Liver (tissue), 10 donors: ENCODE measurements at places on chromosomes 12 and 14.

GRCh38 chr12:81080431-81080983 lies 2.6 kb downstream of the ACSS3 start:
- DNase-seq = no peak

GRCh38 chr12:62516927-62517326 lies 50.3 kb downstream of the MON2 start:
- DNase-seq = no peak

DNA sequence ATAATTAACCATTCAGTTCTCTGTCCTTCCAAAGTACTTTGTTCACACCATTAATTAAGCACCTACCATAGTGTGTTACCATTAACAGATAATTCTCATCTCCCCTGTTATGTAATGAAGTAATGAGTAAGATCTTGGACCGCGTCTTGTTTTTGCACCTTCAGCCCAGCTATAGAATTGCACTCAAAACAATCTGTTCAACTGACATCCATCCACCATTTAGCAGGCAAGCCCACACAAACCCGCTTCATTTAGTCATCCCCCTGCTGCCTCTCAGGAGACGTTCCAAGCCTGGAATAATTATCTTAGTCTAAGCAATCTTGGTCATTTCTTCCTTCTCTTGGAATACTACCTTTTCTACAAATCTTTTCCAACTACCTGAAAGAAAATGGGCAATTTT lies 74.4 kb downstream of the DUSP16 start:
- no peak for DNase-seq

DNA sequence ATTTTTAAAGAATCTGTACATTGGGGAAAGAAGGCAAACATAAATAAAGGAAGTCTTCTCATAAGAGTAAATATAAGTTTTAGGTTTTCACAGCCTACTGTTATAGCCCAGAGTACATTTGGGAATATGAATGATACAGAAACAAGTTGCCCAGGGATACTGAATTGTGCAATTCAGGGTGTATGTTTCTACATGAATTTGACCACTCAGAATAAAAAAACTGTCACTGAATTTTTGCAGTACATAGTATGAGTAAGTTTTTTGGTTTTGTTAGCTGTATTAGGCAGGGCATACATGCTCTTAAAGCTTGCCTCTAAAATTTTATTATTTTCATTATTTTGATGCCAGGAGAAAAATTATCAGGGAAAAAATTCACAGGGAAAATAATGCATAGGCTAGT lies 6.6 kb upstream of the PCNX4 start:
- no peak for DNase-seq

DNA sequence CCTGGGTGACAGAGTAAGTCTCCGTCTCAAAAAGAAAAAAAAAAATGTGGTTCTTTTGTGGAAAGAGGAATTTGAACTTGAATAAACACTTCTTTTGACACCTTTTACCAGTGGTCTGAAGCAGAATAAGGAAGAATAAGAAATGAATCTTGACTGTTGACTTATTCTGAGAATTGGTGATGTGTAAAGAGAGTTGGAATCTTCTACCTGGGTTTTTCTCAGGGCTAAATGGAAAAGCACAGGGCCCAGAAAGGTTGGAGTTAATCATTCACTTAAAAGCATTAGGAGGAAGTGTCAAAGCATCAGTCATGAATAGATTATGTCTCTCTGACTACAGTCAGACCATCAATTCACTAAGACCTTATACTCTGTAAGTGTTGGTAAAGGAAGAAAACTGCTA lies 13.9 kb downstream of the PNMA1 start:
- DNase-seq = no peak

GRCh38 chr14:51283402-51284085 lies 43.5 kb downstream of the TMX1 start:
- DNase-seq = no peak

DNA sequence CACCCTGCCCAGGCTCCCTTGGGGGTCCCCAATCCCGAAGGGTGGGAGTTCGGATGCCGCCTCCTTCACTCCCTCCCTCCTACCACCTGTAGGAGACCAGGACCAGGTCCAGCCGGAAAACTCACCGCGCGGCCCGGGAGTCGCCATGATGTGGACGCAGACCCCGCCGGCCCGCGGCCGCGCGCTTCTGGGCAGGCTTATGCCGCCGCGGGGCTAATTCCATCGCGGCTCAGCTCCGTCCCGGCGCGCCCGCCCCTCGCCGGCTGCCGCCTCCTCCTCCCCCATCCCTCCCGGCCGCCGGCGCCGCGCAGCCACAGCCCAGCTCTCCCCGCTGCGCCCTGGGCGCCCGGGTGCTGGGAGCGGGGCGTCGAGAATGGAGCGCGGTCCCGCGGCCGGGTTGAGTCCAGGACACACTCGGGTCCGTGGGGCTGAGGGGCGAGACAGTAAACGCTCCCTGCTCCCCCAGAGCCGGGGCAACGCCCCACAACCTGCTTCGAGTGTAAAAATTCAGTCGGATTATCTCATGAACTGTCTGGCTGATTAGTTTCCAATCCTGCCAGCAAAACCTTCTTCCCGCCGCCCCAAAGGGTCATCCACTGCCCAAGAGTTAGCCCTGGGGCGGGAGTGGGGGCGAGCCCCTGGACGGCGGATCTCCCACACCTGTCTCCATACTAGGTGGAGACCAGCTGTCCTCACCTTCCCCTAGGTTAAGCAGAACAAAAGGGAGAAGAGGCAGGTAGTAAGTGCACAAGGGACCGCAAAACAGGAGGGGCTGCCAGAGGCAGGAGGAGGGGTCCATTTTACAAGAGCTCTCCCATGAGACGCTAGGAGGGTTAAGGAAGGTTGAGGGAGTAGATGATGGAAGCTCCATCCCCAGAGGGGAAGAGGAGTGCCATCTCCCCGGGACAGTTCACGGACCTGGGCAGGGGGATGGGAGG lies at the start of gene ANO2:
TSS of gene ANO2 (minus strand) at position 189 of the 938 bp plus-strand sequence. CDS start at position 147, 42 bp downstream.
- DNase-seq = no peak

- DNase-seq = no peak
These were observed 8.5 kb upstream of the SLC6A13 start for GRCh38 chr12:271161-271560.

DNA sequence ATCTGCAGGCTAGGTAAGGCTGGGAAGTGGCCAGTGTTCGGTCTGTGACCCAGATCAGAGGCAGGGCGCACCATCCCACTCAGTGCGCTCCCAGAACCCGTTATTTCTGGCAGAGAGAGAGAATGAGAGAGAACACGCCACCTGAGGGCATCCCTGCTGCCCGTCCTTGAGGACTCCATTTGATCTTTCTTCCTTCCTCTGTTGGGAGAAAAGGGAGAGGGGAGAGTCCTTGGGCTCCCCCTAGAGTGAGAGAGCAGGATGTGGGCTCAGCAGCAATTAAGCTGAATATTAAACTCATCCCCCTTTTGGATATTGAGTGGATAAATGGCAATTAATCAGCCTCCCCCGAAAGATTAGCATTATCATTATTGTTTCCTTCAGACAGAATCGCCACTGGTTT lies 70.6 kb downstream of the IFT43 start:
- DNase-seq = no peak

- no peak for DNase-seq
These were observed 319.5 kb downstream of the PAWR start for GRCh38 chr12:79371226-79371625.

DNA sequence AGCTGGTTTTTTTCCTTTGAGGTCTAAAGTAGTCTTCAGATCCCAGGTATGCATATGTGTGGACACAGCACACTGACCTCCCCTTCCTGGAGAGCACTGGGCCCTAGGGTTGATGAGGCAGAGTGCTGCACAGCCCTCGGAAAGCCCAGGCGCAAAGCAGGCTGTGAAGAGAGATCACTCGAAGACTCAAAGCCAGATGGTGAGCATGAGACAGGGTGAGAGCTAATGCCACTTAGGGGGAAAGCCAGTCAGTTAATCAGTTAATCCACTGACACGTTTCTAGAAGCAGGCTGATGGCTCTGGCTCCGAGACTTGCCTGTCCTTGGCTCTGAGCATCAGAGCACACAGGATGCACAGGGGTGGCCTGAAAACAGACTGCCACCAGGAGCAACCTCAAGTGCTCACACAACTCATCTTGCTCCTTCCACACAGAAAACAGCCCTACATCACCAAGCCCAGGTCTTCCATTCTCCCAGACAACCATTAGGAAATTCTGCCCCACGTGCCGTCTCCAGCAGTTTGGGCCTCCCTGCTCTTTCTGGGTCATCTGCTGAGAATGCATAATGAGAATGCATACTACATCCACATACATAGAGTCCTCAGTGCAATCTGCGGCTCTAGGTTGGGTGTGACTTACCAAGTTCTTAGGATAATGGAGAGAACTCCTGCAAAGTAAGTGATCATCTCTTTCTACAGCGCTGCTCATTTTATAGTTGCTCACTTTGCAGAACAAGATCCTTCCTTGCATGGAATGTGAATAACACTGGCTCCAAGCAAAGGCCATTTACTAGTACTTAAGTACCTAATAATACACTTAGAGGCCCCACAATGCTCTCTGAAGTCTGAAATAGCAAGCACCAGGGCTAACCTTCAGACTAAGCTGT lies 12.0 kb downstream of the AQP6 start:
- no peak for DNase-seq

DNA sequence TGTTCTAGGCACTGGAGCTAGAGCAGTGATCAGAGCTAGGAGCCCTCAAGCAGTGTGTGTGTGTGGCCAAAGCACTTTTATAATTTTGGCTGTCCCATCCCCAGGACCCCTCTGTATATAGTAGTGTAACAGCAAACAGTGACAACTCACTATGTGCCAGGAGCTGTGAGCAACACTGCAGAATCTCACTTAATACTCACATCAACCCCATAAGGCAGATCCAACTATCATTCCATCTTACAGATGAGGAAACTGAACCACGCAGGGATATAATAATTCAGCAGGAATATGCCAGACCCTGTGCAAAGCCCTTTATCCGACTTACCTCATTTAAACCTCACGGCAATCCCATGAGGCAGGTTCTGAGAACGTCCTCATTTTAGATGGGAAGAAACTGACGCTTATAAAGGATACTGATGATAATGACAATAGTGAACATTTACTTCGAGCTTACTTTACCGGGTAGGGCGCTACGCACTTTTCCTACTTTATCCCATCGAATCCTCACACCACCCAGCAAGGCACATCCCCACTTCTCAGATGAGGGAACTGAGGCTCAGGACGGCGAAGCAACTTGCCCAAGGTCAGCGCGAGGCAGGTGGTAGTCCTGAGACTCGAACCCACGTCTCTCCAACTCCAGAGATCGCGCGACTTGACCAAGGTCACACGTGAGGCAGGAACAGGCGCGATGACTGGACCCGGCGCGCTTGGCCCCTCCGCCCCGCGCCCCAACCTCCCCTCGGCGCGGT lies 687 bp downstream of the RAB35 start:
- DNase-seq = peak; percentile 42

DNA sequence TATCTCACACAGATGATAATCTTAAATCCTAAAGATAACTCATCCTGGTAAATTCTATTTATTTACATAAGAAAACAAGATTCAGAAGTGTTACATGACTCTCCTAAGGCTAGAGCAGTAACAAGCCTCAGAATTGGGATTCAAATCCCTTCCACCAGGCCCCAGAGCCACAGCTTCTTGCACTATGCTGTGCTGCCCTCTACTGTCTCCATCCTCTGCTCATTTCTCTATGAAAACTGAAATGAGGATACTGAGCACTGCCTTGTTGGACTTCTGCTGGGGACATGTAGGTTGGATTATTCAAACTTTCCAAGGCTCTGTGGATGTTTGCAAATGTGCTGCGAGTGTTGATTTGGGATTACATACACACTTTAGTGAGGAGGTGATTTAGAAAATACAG lies 23.5 kb upstream of the C12orf50 start:
- no peak for DNase-seq

DNA sequence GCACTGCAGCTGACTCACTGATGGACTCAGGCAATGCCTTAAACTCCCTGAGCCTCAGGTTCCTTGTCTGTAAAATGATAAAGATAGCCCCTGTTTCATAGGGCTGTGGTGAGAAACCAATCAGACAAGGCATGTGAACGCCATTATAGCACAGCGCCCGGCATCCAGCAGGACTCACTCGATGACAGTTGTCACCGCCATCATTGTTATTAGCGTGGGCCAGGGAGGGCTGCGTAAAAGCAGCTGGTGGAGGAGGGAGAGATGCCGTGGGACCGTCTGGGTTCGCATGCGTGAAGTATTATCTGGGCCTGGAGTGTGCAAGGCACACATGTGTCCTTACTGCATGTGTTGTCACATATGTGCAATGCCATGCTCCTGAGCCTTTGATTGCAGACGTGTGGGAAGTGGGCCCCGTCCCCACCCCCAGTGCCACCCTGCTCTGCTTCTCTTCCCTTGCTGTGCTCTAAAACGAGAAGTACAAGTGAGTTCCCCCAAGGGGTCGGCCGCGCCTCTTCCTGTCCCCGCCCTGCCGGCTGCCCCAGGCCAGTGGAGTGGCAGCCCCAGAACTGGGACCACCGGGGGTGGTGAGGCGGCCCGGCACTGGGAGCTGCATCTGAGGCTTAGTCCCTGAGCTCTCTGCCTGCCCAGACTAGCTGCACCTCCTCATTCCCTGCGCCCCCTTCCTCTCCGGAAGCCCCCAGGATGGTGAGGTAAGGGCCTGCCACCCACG lies at the start of gene PTPN6:
TSS of gene PTPN6 (plus strand) at position 546 of the 730 bp plus-strand sequence. CDS start at position 703, 157 bp downstream.
- DNase-seq = no peak

- DNase-seq = no peak
These were observed 141.7 kb upstream of the ARHGAP5 start for GRCh38 chr14:31935391-31935790.

GRCh38 chr14:90695997-90696660 lies 120.1 kb downstream of the TTC7B start:
- no peak for DNase-seq

DNA sequence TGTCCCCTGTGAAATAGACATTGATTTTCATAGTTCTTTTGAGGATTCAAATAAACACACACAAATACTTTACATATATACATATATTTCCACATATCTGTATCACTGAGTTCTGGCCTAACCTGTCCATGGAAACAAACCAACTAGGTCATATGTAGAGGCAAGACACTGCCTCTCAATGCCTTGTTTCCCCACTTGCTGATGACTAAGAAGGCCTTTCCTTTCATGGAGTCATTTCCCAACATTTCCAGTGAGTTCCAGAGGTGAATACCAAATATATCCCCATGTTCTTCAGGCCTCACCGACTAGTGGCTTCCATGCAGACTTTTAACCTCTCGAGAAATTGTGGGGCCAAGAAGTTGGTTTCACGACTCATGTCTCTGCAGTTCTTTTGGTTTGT lies 120.8 kb downstream of the DNAI7 start:
- DNase-seq = no peak

GRCh38 chr14:70237710-70238109 lies 49.0 kb upstream of the SLC8A3 start:
- peak; percentile 73 for DNase-seq

DNA sequence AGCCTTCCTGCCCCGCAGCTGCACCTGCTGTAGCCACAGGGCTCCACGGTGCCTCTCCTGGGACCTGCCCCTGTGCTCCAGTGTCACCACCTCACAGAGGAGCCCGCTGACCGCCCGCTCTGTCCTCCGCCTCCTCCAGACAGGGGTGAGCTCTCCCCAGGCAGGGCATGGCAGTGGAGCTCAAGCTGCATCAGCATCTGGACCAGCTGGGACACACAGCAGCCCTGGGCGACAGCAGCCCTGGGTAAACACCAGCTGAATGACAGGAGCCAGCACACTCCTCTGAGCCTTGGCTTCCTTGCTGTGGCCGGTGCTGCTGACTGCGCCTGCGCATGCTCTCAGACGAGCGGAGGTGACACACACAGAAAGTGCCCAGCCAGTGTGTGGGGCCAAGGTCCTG lies 22.0 kb downstream of the CHGA start:
- DNase-seq = no peak

GRCh38 chr12:55060470-55060869 lies 40.7 kb downstream of the NEUROD4 start:
- DNase-seq = no peak
